ENCODE measurements at places on chromosomes 16 and 17. TPM values are rescaled to one million over a fixed set of nuclear protein-coding genes. Genes with fewer than 3 reads are reported as not detected.

The TVP23A gene
- 1.4 TPM for total RNA-seq

DNA sequence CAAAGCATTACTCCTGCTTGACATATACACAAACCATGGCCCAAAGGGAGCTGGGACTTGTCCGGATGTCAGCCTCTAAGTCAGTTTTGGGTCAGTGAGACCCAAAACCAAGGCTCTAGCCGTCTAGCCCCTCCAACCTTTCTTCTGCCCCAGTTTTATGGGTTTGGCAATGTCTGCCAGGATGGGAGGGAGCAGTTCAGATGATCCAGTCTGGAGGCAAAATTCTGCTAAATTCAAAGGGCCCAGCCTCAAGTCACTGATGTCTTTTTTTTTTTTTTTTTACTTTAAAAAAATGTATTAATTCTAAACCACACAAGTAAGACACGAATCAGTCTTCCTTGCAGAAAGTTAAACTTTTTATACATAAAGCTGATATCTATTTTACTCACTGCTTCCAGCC is 8.6 kb downstream of the NLRC5 start:
- DNase-seq: no peak

DNA sequence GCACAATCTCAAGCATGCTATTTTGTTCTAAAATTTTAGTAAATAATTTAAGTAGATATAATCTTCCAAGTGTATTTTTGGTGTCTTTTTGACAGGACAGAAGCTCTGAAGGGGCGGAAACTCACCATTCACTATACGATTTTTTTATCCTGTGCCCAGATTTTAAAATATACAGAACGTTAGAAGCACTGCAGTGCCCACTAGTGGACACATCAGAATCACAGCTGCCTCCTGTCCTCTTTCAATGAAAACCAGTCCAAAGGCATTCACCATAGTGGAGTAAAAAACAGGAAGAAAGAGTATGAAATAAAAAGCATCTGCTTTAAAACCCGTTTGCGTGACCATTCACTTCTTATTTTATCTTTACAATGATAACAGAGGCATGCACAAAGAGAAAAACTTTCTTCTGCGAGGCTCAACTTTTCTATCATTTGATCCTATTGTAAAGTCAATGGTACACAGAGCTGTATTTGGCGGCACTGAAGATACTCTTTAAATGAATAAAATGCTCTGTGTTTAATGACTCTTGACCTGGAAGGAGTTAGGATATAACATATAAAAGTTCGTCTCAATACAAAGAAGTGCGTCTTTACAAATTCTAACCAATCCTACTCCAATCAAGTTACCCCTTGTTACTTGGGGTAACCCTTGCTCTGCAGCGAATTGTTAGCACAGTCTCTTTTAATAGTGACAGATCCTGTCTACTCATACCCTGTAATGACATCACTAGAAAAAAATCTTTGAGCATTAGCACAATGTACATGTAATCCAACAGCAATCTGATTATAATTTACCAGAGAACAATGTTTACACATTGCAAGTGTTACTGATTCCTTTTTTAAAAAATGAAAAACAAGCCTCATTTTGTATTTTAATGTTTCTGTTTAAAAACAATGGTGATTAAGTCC is 339.8 kb upstream of the PSMD7 start:
- DNase-seq: peak; percentile 68

The PTGES3L gene
- 0.42 TPM for total RNA-seq

GRCh38 chr17:9645851-9646545 is 681 bp downstream of the USP43 start:
- peak; percentile 25 for DNase-seq

- DNase-seq: no peak
Observed at GRCh38 chr17:58337210-58337599, 8.6 kb upstream of the TSPOAP1 start.

The CA7 gene
- total RNA-seq: not detected

- no peak for DNase-seq
Observed at GRCh38 chr17:13931111-13931526, 138.2 kb upstream of the COX10 start.

DNA sequence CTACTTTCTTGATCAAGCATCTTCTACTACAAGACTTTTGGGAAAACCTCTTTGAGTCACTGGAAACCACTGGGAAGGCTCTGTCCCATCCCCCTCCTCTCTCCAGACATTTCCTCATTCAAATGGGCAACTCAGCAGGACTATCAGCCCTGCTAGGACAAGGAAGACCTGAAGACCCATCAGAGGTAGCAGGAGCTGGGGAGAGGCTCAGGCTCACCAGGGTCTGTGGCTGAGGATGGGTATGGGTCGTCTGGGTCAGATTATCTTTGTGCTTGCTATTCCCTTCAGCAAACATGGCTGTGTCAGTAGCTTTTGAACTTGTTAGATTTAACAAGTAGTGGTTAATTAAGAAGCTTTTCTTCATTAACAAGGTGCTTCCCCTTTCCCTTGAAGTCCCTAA is 15.0 kb upstream of the NF1 start:
- DNase-seq: no peak

The GLIS2 gene
- total RNA-seq: not detected
